ENCODE measurements at places on chromosomes 5 and 9.
A peak's percentile ranks its signal among the peaks of the same experiment; 100 is the strongest.

DNA sequence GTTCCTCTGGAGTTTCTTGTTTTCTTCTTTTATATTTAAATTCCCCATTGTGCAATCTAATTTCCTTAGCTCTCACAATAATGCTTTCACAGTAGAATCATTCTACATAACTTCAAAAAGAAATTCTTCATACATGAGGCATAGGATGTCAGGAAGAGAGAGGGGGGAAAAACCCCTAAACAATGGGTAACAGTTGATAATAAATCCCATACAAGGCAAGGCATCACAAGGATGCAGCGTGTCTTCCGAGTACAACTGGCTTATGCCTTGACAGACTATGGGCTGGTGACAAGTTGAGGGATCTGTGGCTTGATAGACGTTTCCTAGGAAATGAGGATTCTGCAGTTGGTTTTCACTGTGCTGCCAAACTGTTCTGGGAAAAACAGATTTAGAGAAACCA is 247.4 kb downstream of the ARL15 start:
- DNase-seq, result peak; percentile 68

DNA sequence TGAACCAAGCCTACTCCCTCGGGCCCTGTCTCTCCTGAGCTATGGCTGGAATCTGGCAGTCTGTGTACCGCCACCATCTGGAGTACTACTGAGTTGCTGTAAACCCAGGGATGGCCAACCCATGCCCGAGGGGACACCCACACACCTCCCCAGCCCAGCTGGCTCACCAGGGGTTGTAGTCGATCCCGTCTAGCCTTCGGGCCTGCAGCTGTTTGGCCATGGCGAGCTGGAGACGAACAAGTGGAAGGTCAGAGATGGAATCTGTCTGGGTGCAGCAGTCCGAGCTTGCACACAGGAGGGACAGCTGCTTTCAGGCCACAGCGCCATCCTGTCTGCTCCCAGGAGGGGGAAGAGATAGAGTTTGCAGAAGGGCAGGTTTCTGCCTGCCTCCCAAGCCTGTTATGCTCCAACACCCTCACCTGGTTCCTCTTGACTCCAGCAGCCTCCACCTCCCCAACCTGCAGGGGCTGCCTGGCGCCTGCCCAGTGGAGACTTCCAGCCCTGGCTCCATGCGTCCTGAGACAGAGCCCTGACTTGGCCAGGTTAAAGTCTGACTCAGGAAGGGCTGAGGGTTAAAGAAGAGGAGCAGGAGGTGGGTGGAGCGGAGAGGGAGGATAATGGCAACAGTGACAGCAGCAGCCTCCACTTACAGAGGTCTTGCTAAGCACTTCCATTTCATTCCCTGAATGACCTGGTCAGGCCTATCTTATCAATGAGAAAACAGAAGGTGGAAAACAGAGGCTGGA is 15.8 kb upstream of the SPOUT1 start:
- no peak for DNase-seq

DNA sequence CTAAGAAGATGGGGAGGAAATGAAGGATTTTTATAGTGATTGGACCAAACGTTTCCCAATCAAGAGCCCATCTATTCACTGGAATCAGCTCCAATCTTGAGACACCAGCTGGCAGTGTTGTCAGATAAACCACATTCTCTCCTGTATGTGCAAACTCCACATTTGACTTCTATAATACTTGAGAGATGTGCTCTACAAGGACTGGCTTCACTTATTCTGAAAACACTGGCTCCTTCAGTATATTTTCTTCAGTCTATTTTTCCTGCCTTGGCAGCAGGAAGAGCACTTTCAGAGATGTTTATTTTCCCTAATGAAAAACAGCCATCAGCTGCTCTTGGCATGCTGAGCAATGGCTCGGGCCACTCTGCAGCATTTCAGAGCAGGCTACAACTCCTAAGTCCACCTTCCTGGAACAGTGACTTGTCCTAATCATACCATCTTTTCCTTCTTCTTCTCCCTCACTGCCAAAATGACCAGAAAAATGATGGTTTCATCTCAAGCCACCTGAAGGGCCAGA is 96.9 kb upstream of the FSTL4 start:
- no peak for DNase-seq

DNA sequence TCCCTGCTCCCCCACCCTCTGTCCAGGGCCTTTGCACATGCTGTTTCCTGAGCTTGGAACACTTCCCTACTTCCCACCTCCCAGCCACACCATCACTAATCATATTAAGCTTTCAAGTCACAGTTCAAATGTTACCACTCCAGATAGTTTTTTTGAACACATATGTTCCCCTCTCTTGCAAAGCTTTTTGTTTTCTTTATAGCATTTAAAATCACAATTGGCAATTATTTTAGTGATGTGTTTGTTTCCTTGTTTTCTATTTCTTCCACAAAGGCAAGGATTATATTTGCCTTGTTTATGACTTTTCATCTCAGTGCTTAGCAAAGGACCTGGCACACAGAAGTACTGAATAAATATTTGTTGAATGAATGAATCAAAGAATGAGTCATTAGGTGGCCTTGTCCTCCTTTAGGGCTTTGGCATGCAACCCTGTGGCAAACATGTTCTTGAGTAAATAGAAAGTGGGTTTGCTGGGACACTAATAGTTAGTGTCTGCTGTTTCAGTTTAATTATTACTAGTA is 386.8 kb downstream of the FGF10 start:
- peak; percentile 16 for DNase-seq

- DNase-seq, result no peak
Observed at GRCh38 chr9:116860509-116861120, 173.5 kb downstream of the TRIM32 start.

- DNase-seq, result no peak
Observed at GRCh38 chr5:138111937-138112336, 27.3 kb downstream of the NME5 start.

DNA sequence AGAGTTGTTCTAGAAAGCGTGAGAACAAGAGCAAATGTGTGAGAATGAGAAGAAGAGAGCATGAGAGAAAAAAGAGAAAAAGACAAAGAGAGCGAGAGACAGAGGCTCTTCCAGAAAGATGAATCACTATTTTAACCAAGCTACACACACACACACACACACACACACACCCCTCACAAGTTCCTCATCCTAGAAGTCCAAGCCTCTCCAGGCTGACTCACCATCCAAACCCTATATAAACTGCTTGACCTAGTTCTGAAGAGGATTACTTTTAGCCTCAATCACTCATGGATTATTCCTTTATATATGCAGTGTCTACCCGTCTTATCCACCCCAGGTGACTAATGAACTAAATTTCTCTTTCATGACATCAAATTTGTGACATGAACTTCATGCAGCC is 37.6 kb downstream of the C9orf57 start:
- peak; percentile 61 for DNase-seq

DNA sequence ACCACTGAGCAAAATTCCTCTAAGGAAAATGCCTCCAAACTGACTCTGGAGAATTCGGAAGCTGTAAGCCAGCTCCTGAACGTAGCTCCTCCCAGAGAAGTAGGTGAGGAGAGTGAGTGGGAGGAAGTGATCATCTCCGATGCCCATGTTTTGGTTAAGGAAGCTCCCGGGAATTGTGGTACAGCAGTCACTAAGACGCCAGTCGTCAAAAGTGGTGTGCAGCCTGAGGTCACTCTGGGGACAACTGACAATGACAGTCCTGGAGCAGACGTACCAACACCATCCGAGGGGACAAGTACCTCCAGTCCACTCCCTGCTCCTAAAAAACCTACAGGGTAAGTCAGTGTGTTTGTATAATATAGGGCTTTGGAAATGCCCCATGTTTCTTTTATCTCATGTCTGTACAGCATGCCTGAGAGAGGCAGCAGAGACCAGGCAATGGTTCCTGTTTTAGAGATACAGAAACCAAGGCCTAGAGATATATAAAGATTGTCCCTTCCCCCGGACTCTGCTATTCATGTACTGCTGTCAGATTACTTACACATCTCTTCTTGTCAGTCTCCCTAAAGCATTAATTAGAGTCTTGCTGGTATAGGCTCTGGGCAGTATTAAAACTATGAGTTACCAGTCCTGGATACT is 23.9 kb downstream of the HMGXB3 start:
- DNase-seq, result no peak

- no peak for DNase-seq
Observed at GRCh38 chr9:79080536-79080935, 491.2 kb upstream of the TLE4 start.

GRCh38 chr5:120464627-120465435 is 731 bp downstream of the PRR16 start:
- DNase-seq, result no peak

DNA sequence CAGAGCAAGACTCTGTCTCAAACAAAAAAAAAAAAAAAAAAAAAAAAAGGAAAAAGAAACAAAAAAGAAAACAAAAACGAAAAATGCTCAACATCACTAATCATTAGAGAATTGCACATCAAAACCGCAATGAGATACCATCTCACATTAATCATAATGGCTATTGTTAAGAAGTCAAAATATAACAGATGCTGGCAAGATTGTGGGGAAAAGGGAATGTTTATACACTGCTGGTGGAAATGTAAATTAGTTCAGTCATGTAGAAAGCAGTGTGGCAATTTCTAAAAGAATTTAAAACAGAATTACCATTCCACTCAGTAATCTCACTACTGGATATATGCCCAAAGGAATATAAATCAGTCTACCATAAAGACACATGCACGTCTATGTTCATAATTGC is 50.4 kb upstream of the PRR16 start:
- DNase-seq, result peak; percentile 63

DNA sequence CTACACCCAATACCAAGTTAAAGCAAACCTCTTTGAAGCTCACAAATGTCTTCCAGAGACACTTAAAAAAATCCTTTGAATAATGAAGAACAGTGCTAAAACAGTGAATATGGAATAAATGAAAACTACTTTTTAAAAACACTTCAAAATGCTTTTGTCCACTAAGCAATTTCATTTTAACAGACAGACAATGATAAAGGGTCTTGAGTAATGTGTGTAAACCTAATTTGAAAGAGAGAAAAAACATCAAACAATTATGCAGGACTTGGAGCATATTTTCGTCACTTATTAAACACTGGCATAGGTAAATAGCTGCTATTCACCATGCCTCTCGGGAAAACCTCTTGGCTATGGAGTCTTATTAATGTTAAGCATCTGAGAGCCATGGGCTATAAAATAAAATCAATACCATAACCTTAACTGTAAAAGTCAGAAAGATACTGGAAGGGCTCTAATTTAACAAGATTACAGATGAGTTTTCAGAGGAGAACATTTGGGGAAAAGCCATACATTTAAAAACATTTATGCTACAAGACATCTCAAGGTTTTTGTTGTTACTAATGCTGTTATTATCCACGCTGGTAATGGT is 177.8 kb downstream of the NFIB start:
- no peak for DNase-seq
